GM12892 (cell line): ENCODE measurements at places on chromosomes 16 and 17.

DNA sequence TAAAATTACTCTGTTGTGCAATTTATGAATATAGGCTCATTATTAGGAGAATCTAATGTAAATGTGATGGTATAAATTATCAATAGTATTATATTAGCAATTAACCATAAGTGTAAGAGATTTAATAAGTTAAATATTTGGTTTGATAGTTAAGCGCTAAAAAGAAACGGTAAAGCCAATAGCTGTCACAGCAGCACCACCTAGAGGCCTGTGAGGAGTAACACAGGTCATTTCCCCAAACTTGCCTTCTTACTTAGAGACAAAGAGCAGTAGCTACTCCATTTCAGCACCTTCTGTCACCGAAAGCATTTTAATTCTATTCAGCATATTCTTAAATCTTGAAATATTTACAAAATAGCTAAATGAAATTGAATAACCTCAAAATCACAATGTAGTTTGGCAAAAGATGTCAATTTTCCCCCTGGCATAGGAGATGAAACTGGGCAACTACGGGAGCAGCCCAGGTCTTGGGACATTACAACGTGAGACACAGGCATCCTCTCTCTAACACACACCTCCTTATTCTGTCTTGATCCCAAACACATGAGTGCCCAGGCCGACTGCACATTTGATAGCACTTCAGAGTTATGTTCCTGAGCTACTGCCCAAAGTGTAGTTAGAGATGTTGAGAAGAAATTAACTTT lies 14.3 kb upstream of the DYNLRB2 start:
- peak; percentile 16 for DNase-seq

GRCh38 chr16:67164599-67165061 lies at the start of gene HSF4:
Gene HSF4 (plus strand): TSS chr16:67164745. CDS start chr16:67164812, 67 bp downstream.
- DNase-seq, result no peak

DNA sequence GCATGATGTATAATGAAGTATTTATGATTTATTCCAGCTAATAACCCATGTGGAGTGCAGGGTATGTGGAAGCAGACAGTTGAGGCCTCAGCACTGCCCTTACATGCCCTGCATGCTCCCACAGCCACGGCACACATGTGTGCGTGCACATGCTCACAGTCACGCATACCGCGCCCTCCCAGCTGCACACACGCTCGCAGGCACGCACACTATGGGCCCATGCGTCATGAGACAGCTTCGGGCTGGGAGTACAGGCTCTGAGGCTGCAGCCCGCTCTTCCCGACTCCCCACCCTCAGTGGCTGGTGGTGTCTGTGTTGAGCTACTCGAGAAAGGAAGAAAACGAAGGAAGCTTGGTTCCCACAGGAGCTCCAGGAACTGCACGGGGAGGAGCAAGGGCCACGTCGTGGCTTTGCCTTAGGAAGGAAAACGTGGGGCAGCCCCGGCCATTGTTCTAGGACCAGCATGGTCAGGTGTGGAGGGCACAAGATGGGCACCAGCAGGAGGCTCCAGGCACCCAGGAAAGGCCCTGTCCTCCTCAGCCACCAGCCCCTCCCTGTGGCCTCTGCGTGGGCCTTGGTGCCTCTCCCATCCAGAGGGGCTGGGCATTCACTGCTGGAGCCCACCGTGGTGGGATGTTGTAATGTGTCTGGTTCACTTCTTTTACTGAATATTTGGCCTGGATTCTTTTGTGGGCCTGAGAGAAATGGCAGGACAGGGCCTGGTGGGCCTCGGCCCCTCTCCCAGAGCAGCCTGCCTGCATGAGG lies 27.5 kb upstream of the CDH15 start:
- no peak for DNase-seq

DNA sequence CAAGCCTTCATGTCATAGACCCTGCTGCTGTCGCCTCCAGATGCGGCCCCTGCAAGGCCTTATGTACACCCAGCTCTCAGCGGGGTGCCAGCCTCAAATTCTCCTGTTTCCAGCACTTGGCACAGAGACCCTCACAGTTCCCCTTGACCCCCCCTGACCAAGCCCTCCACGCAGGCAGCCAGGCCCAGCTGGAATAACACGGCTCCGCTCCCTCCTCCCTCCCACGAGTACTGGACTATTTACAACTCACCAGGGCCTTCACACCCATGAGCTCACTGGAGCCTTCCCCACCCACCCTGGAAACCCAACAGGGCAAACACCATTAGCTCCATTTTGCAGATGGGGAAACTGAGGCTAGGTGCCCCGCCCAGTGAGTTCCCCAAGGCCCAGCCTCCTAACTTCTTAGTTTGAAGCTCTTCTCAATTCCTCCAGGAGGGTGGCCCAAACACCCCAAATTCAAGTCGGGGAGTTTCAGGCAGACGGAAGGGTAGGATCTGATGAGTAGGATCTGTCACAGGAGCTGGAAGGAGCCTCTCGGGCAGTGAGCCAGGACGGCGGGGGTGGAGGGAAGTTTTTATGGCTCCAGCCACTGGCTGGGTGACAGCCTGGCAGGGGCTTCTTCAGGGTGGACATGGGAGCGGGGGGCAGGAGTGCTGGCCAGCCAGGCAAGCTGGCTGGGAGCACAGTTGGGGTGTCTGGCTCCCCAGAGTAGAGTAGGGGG lies 17.5 kb upstream of the DLX4 start:
- no peak for DNase-seq

DNA sequence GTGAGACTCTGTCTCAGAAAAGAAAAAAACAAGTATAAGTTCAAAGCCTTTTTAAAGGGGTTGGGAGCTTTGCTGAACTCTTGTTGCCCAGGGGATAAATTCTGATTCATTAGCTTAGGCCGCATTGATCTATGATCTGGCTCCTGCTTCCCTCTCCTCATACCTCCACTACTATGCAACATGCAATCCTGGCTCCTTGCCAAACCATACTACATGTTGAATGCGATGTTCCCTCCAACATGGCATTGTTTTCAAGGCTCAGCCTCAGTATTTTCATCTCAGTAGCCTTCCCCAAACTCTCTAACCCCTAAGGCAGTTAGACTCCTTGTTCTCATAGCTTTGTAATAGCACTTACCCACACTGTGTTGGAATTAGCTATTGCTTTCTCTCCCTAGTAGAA lies 6.2 kb downstream of the REXO5 start:
- DNase-seq, result no peak

- DNase-seq, result no peak
Measured at GRCh38 chr16:56305956-56306565, 114.8 kb downstream of the GNAO1 start.
